ENCODE measurements at places on chromosomes 6 and 20. TPM values are rescaled to one million over a fixed set of nuclear protein-coding genes. Genes with fewer than 3 reads are reported as not detected.

Gene HFE
- 6.4 TPM for total RNA-seq

Gene RAB44
- total RNA-seq = not detected

Gene BEND6
- 5.9 TPM for total RNA-seq

Gene ENTPD6
- 75.9 TPM for total RNA-seq

Gene TINAG
- total RNA-seq = not detected

GRCh38 chr6:45480752-45481415 lies 103.2 kb upstream of the SUPT3H start:
- no peak for DNase-seq

GRCh38 chr6:24157886-24158285 lies 31.9 kb downstream of the NRSN1 start:
- no peak for DNase-seq

DNA sequence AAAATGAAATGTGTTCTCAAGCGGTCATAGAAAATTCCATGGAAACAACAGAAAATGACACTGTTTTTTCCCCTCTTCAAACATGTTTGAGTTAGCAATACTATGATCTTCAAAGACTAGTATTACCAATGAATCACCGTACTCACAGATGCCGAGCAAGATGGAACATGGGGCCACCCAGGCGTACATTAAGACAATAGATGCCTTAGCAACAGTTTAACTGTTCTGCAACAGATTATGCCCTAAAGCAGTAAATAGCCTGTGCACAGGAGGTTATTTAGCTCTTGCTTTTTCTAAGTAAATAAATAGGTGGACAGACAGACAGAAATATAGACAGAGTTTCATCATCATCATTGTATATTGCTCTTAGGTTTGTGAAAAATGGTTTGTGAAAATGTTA lies 284.0 kb upstream of the DEFB112 start:
- DNase-seq = no peak

DNA sequence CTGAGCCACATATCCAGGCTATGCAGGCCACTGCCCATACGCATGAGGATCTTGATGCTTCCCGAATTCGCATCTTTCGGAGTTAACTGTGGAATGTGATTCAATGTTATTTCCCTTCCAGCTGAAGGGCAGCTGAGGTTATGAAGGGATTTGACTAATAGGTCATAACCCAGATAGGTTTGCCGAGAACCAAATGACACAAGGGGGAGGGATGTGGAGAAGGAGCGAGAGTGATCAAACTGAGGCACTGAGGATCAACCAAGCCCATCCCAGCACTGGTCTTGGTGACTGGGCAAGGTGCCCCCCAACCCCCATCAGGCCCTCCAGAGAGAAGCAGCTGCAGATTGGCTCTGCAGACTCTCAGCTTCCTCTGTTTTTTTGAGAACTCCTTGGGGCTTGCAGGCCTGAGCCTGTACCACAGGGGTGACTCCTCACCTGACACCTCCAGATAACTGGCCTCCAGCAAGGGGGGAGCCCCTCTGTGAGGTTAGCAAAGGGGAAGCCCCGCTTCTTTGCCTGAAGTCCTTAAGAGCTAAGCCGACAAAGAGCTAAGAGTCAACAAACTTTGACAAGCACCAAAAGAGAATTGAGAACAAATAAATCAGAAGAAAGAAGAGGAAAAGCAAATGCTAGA lies 185.9 kb downstream of the PDE7B start:
- no peak for DNase-seq

DNA sequence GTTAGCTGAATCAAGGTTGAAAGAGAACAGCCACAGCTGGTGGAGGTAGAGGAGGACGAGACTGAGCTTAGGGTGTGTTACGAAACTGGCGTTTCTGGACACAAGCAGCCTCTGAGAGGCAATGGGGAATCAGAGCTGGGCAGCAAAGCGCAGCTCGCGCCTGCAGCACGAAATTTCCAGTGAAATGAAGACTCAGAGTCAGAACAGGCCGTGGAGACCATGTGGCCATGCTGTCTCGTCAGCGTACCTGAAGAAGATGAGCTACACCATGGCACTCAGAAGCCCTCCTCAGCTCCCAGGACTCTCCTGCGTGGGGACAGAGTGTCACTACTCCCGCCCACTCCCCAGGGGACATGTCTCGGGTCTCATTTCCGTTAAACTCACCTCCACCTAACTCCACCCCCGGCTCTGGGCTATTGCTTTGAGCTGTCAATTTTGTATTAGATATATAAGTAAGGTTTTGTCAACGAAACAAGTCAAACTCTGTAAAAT lies 256.9 kb downstream of the ERMARD start:
- no peak for DNase-seq

GRCh38 chr6:138455746-138456400 lies 43.4 kb downstream of the NHSL1 start:
- DNase-seq = no peak

GRCh38 chr6:8825726-8826125 lies 390.4 kb upstream of the SLC35B3 start:
- DNase-seq = no peak

DNA sequence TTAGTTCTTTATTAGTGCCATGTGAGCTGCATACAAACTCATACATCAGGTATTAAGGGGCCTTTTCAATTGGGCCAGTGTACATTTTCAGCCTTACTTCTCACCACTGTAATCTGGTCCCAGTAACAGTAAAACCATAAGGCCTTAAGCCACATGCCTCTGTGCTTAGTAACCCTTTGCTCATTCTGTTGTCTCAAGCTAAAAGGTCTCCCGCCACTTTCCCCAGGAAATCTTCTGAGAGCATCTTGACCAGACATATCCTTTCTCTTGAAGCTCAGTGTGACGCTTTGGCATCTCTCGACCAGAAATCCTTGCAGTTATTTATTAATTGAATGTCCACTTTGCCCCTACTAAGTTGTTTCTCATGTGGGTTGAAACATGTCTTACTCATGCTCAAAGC lies 68.0 kb downstream of the CYP39A1 start:
- no peak for DNase-seq

DNA sequence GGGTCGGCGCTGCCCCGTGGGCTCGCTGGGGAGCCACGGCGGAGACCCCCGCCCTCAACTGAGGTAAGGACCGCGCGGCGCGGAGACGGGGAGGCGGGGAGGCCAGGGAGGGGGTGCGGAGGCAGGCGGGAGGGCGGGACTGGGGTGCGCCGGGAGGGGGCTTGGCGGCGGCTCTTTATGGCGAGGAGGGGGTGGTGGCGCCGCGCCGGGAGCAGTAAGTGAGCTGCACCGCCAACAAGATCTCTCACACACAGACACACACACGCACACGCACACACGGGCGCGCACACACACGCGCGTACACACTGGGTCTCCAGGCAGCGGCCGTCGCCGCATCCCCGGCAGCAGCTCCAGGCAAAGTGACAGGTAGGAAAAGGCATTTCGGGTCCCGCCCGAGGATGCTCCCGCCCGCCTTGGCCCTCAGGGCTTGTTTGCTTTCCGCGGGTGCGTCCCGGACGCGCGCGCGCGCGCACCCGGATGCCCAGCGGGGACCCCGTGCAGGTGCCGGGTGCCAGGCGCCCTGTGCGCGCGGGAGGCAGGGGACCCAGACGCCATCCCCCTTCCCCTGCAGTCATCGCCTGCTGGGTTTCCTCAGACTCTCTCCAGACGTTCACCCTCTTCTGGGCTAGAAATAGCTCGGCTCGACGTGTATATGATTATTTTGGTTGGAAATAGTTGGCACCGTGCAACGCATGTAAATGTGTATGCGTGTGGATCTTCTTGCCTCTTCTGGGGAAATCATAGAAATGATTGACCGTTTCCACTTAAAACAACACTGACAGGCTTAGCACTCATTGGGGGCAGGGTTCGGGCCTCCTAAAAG lies at the start of gene PLCB4:
TSS of gene PLCB4 (plus strand) at position 247 of the 823 bp plus-strand sequence. CDS start 238,728 bp downstream, outside the sequence.
- no peak for DNase-seq

GRCh38 chr20:37947943-37948342 lies 45.0 kb downstream of the VSTM2L start:
- no peak for DNase-seq

DNA sequence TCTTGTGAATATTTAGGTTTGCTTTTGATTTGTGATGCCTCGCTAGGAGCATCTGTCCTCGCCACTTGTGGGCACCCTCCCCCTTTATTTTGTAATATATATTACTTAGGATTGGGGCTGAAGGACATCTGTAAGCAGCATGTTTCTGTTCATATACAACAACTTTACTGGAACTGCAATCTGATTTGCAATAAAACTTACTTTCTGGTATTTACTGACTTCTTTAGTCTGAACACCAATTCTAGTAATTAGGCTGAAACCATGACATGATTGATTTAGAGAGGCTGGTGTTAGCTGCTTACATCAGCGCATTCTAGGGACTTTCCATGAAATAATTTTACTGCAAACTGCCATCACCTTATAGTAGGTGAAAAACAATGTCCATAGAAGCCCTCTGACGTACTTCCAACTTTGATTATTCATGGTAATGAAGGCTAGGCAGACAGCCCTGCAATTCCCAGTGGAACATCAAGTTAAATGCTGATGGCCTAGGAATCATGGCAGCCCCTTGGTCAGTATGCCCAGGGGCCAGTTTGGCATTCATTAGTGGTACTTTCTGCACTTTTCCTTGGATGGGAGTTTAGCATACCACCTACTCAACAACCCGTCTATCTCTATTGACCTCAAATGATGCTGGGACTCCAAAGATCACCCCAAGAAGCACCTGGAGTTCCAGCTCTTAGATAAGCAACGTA lies 132.9 kb upstream of the MCHR2 start:
- DNase-seq = no peak

DNA sequence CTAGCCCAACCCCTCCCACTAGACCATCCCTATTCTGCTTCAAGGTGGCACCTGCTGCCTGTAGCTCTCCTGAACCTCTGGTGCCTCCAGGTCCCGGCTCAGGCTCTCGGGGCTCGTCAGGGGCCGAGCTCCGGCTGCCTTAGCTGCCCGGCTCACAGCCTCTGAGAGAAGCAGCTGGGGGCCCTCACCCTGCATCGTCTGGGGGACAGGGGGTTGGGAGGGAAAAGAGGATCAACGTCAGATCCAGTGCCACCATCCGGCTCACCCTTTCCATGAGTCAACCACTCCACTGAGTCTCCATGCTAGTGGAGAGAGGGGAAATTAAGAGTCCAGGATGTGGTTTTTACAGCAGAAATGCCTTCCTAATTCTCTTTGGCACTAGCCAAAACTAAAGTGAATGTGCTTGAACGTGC lies 13.0 kb downstream of the BAG6 start:
- no peak for DNase-seq

- DNase-seq = no peak
Observed at GRCh38 chr20:52291109-52291508, 99.5 kb upstream of the ZFP64 start.

DNA sequence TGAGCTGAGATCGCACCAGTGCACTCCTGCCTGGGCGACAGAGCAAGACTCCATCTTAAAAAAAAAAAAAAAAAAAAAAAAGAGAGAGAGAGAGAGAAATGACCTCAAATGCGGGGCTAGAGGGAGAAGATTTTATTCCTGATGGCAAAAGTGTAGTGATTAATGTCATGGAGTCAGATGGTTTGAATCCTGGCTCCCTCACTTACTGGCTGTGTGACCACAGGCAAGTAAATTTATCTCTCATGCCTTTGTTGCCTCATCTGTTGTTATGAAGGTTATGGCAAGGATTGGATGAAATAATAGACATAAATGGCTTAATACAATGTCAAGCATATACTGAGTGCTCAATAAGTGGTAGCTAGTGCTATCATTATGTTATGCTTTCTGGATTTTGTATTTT lies 29.3 kb downstream of the RIN2 start:
- no peak for DNase-seq

DNA sequence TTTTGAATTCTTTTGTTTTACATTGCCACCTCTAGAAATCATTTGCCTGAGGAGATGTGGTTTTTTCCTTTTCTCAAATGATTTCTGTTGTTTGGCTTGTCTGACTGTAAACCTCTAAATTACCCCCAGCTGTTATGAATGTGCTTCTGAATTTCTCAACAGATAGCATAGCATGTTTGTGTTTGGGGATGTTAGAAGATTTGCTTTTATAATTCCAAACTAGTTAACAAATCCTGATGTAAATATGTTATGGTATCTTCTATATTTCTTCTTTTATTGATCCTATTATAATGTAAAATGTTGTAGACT lies 31.6 kb upstream of the EZR start:
- DNase-seq = no peak

DNA sequence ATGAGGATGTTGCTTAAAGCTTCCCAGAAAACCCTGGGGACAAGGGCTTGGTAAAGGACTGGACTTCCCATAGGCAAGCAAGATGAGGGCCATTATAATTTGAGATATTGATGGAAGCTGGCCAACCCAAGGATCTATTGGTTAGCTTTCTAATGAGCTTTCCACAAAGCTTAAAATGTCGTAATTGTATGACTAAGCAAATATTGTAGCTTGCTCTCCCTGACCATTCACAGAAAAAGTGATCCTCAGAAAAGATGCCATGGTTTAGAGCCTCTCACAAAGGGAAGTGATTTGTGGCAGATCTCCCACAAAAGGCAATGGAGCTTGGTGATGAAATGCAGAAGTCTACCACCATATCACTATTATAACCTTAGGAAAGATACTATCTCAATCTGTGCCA lies 13.6 kb downstream of the IL17F start:
- no peak for DNase-seq

- no peak for DNase-seq
Observed at GRCh38 chr20:61082720-61083119, 169.3 kb upstream of the CDH4 start.
